CD8-positive, alpha-beta memory T cell (primary cell): ENCODE measurements at places on chromosomes 3 and 15.
A peak's percentile ranks its signal among the peaks of the same experiment; 100 is the strongest.

GRCh38 chr3:128133273-128133883, 9.8 kb upstream of the RUVBL1 start:
- peak; percentile 46 for DNase-seq

GRCh38 chr3:153113541-153113940, 48.5 kb upstream of the RAP2B start:
- DNase-seq: no peak

DNA sequence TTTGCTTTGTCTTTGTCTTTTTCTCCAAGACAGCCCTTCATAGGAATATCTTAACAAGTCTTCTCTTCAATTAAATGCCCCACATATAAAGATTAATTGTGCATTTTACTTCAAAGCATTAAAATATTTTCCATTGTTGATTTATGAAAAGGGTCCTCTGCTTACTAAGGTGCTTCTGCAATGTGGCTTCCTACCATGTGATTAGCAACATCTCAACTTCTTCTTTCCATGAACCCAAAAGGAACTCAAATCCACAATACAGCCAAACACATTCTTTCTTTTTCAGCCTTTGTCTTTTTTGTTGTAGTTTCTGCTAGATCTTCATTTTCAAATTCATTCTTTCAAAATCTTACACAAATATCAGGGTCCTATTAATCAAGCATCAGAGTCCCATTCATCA, 309.2 kb downstream of the NSUN3 start:
- DNase-seq: no peak

DNA sequence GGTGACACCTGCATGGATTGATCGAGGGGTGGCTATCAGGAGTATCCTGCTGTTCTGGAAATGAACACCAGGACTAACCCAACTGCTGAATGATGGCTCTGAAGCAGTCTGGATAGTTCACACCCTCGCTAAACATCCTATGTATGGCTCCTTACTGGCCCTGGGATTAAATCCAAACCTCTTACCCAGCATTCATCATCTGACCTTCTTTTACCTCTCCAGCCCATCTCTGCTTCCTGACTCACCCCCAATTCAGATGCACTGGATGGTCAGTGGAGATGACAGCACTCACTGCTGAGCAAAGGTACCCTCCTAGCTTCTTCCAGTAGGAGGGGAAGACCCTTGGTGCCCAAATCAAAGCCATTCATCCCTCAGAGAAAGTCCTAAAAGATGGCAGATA, 235.2 kb upstream of the TRIM42 start:
- DNase-seq: no peak

- DNase-seq: no peak
These were observed 71.1 kb downstream of the PLXNA1 start for GRCh38 chr3:127053979-127054378.

DNA sequence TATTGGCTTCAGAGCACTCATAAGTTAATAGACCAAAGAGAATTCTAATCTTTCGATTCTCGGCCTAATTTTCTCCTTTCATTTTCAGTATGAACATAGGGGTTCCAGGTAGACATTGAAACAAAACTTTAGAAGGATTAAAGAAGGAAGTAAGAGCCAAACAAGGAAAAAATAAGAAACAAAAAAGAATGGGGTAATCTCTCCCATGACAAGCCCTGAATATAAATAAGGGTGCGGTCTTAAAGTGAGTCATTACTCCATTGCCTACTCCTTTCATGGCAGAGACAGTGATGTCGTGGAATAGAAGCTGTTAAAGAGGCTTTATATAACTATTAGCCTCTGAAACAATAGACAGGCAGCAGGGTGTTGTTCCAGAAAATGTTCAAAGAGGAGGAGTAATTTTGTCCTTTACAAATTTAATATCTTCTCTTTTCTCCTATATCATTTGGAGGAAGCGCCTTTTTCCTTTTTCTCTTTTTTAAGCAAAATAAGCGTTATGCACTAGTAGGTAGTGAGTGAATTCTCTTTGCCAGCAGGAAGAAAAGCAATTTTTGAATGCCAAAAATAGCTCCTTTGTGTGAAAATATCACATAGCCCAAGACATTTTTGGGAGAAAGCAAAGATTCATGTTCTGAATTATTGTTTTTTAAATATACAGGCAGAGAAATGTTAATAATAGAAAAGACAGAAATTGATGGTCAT, 607.9 kb upstream of the KCNMB2 start:
- no peak for DNase-seq

DNA sequence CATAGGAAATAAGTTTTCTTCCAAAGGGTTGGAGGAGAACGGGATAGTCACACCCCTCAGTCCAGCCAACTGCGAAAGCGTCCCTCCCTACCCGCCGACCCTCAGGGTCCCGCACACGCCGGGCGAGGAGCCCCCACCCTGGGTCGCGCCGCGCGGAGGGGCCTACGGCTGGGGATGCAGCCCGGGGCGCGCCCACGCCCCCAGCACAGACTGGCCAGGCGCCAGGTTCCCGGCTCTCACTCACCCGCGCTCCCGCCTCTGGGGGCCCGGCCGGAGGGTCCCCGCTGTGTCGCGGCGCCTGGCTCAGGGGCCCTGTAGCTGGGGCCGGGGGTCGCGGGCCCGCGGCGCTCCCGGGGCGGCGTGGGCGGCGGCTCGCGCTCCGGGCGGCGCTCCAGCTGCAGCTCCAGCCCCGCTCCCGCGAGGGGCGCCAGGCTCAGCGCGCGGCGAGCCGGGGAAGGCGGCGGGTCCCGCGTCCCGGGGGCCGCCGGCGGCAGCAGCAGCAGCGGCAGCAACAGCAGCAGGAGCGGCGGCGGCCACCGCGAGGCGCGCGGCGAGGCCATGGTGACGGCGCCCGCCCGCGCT, 375 bp downstream of the HEG1 start:
- peak; percentile 13 for DNase-seq

GRCh38 chr3:152323834-152324233, 55.1 kb downstream of the MBNL1 start:
- no peak for DNase-seq

- no peak for DNase-seq
These were observed 45.8 kb upstream of the CCDC174 start for GRCh38 chr3:14605744-14606143.

DNA sequence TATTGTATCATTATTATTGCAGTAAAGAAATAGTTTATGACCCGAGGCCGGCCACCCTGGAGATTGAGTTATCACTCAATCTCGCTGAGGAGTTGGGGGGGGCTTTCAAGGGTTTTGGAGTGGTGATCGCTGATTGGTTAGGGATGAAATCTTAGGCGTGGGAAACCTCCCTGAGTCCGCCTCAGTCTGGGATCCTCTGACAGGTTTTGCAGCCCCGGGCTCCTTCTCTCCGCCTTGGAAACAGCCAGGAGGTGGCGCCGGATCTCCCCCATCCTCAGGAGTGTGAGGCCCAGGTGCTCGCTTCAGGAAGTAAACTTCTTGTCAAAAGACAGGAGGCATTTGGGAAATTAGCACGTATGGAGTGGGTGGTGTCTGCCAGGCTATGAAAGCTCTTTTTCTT, 41.1 kb upstream of the SEC61A1 start:
- DNase-seq: no peak

GRCh38 chr15:36940636-36941260, 159.6 kb downstream of the MEIS2 start:
- DNase-seq: no peak

DNA sequence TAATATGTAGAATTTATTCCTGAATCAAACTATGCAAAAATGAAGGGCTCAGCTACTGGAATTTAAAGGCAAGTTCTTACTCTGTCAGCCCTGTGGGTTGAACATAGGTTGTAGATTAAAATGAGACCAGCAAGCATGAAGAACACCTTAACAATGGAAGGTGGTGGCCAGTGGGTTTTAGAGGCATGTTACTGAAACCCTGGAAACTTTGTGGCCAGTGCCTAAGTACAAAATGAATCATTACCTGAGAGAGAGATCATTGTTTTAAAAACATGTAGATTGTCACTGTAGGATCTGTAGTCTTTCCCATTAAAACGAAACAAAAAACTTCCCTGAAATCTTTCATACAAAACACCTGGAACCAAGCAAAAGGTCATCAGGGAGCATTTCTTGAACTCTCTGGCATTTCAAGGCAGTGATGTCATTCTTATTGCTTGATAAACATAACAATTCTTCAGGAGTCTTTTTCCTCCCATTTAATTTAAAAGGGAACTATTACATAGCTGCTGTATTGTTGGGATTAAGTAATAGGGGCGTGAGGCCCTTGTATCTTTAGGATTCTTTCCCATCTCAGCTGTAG, 51.8 kb downstream of the TMEM108 start:
- no peak for DNase-seq

DNA sequence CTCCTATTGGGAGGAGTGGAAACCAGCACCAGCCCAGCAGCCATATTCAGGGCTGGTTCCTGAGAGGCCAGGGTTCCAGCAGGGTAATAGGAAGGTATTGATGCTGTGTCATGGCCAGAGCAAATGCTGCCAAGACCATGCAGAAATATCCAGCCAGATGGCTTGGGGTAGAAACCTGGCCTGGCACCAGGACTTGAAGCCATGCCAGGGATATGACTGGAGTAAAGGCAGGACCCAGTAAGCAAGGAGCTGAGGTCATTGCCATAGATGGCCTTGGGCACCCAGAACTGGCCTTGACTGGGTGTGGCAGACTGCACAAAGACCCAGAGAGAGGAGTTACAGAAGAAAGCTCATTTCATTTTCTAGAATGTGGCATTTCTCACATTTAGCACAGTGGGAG, 257.6 kb upstream of the GOLGA6L4 start:
- DNase-seq: no peak

DNA sequence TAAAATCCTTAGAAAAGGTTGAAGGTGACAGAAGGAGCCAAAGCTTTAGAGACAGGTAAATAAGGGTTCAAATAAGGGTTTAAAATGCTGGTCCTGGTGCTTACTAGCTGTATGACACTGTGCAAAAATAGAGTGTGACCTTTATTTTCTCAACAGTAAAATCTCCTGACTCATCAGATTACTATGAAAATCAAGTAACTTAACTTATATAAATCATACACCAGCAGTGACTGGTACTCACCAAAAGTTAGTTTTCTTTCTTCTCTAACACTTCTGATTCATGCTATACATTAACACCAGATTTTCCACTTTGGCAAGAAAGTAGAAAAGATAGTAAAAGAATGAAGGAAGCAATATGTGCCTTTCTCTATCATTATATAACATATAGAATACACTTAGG, 205.9 kb upstream of the GBE1 start:
- no peak for DNase-seq

DNA sequence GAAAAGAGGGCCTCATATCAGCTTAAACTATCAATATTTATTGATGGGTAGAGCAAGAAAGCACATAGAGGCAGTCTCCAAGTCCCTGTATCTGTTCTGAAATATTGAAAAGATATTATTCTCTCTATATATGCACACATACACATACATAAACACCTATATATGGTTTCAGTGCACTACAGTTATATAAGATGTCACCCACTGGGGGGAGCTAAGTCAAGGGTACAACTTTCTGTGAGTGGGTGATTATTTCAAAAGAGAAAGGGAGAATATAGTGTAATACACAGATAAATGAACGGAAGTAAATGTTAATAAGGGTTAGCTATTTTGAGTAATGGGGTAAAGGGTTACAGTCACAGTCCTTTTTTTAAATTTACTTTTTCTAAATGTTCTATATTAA, 8.8 kb downstream of the SNTN start:
- DNase-seq: no peak
